ENCODE measurements at places on chromosomes 16 and 17.

DNA sequence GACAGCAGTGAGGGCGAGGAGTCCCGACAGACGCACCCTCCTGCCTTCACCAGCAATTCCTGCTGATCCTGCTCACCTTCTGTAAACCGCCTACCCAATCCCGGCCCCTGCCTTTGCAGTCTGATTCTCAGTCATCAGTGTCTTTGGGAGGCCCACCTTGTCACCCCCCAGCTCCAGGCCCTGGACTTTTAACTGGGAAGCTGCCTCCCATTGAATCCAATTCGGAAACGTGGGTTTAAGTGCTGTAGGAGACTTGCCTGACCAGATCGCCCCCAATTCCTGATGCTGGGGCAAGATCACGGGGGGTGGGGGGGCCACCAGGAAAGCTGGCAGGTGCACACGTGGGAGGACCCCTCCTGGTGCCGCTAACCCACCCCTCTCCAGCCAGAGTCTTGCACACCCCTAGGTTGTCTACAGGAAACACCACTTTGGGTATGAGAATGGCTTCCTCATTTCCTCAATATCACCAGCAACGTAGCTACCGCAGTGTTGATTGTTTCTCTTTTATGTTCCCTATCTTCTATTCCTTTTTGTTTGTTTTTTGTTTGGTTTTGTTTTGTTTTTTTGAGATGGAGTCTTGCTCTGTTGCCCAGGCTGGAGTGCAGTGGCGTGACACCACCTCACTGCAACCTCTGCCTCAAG lies 46.6 kb upstream of the CMIP start:
- no peak for DNase-seq

- no peak for DNase-seq
These were observed 44.4 kb upstream of the ATP2A3 start for GRCh38 chr17:4008441-4009185.

DNA sequence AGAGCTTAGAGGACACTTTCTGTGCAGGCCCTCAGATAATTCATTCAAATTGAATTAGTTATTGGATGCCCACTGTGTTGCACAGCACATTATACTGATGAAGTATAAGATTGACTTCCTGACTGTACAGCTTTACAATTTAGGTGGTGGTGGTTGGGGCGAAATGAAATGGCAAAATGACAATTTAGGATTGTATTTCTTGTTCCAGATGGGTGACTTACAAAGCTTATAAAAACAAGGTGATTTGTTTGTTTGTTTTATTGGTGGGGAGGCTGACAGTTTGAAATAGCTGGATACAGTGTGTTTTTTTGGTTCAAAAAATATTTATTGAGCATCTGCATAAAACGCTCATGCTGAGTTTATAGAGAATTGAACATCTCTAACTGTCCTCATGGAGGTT lies 1.6 kb downstream of the MAP2K4 start:
- no peak for DNase-seq

DNA sequence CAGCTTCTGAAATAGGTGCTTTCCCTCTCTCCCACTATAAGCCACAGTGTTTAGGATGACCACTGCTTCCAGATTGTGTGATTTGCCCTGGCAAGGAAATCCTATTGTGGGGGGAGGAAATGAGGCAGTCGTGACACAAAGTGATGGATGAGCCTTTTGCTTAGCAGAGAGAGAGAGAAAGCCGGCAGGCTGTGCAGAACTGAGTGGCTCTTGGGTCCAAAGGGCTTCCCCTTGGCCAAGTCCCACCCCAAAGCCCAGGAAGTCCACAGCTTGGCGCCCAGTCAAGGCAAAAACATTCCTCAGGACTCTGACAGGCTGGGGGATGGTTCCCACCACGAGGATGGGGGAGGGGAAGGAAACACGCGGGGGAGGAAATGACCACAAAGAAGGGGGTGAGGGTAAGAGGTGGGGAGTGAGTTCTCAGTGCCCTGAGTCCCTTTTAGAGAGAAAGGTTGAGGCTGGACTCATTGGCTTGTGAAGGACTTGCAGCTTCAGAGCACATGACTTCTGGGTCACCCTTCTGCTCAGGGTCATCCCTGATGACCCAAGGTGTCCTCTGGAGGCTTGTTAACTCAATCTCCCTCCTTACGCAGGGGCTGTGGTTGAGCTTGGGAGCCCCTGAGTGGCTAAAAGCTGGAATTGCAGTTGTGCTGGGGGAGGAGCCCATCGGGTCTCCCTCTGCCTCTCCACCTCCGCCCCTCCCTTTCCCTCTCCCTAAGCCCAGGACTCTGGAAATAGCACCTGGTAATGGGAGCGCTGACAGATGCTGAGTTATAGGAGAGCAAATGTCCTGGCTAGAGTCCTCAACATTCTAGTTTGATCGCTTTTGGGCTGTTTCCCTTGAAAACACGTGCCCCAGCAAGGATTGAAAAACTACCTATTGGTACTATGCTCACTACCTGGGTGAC lies 10.3 kb upstream of the MSL1 start:
- DNase-seq, result peak; percentile 76

DNA sequence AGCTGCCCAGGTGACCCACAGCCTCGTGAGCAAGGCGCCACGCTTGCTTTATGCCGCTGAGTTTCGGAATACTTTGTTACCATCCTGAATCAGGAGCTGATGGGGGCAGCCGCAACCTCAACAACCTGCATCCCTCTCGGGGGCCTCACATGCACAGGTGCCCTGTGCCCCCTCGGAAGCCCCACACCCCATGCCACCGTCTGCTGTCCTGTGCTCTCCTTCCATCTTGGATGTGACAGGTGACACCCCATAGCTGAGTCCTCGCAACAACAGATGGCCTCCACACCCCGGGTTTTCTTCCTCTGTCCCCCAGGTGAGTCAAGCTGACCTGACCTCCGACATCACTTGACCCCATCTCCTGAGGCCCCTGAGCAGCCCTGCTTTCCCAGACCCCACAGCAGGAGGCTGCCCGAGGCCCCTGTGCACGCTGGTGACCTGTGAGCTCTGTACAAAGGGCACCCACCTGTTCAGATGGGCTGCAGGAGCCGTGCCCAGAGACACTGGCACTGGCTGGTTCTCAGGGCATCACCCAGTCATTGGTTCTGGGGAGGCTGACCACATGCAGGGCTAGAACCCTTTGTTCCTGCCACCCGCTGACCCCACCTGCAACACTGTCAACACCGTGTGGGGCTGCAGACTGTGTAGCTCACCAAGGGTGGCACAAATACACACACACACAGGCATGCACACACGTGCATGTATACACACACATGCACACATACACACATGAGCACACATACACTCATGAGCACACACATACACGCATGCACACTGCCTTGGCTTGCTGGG lies 57.7 kb downstream of the RMI2 start:
- no peak for DNase-seq

GRCh38 chr16:84302111-84302954 lies 7.7 kb downstream of the WFDC1 start:
- no peak for DNase-seq

GRCh38 chr17:50354776-50355175 lies 8.8 kb downstream of the XYLT2 start:
- DNase-seq, result no peak

- DNase-seq, result no peak
These were observed 15.0 kb downstream of the CA5A start for GRCh38 chr16:87921236-87921773.

- DNase-seq, result no peak
These were observed 181.9 kb downstream of the SNX29 start for GRCh38 chr16:12158428-12158827.

DNA sequence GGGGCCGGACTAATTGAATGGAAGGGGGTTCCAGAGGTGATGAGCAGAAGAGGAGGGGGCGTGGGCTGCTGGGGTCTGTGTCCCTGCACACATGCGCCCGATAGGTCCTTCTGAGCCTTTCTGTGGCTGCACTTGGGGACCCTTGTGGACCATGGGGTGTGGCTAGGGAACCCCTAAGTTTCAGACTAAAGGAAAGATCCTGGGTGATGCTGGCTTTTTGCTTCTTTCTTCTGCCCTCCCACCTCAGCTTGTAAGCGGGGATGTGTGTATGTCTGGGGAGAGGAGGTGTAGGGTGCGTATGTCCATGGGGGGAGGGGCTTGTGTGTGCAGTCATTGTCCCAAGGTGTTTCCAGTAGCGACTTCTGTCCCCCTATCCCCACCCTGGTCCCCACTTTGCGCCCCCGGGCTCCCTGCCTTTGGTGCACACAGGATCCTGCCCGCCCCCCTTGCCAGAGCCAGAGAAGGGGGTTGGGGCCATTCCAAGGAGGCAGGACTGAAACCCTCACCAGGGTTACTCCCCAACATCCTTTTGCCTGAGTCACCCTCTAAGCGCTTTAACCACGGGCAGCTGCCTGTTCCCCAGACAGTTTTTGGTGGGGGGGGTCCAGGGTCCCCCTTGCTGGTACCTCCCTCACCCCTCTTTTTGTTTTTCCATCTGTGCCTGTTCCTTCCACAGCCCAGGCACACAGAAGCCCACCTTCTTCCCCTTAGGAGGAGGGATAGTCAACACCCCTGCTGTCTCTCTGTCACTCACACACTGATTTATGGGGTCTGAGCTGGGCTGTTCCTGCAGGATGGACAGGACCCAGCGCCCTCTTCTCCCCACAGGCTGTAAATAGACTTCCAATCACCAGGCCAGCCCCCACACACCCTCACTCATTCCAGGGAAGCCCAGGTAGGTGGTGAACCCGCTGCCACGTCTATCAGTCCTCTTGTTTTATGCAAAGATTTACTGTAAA lies 83.2 kb downstream of the ARHGAP23 start:
- no peak for DNase-seq

GRCh38 chr16:80058214-80058613 lies 457.7 kb upstream of the MAF start:
- no peak for DNase-seq

GRCh38 chr16:67396159-67397035 lies 3.1 kb upstream of the TPPP3 start:
- no peak for DNase-seq

- DNase-seq, result no peak
These were observed 91.0 kb downstream of the RTN4RL1 start for GRCh38 chr17:1933875-1934715.

GRCh38 chr16:5938607-5939006 lies 841.0 kb upstream of the EEF2KMT start:
- DNase-seq, result no peak

DNA sequence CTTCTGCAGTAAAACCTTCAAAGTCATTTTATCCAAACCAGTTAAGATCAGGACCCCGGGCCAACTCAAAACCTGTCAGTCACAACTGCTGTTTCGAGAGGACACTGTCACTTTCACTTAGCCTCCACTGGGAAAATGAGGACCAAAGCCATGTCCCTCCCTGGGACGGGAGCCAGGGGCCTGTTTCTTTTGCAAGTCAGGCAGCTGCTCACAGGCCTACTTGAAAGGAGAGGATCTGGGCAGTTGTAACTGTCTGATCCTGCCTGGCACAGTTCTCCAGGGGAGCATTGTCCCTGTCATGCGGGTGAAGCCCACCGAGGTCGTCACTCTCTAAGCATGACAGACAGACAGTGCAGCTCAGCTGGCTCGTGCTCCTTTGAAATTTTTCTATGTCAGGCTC lies 276.2 kb downstream of the NPIPA8 start:
- DNase-seq, result no peak

- no peak for DNase-seq
These were observed 16.7 kb downstream of the CDH11 start for GRCh38 chr16:65105171-65105570.

GRCh38 chr17:22138861-22139469 lies 446.6 kb downstream of the KCNJ18 start:
- no peak for DNase-seq

- peak; percentile 63 for DNase-seq
These were observed 2.1 kb upstream of the C17orf78 start for GRCh38 chr17:37373530-37374159.

- no peak for DNase-seq
These were observed 1.6 kb upstream of the KREMEN2 start for GRCh38 chr16:2962334-2963073.

DNA sequence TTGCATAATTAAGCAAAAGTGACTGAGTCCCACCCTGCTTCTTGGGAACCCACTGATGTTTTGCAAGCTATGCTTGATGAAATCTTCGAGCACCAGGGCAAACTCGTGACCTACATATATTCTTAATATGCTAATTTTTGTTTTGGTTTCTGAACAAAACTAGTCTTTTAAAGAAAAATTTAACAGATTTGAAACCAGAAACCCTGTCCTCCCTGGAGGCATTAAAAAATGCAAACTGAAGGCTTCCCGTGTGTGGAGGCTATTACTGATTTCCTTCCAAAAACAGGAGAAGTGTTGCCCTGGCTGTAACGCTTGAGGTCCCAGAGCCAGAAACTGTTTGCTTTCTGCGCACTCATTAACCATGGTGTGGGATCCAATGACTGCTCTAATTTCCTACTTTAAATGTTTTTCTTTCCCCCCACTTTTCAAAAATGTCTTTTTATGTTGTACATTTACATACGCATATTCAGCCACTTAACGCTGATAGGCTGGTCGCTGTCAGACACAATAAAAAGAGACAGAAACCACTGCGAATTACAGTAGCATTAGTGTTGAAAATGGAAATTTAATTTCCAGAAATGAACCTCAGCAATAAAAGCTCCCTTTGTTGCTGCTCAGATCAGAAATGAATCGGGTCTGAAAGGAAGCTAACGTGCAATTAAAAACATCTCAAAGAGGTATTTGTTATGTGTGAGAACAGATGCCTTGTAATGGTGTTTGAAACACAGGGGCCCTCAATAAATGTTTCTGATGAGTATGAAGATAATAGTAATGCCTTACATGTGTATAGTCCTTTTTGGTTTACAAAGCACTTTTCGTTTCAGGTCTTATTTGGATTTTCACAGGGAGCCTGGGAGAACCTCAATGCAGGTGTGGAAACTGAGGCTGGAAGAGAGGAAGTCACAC lies 39.9 kb upstream of the IRX6 start:
- DNase-seq, result no peak

GRCh38 chr16:2329532-2329931 lies 11.0 kb downstream of the ABCA3 start:
- no peak for DNase-seq

GRCh38 chr16:57689762-57690558 lies 4.6 kb upstream of the DRC7 start:
- peak; percentile 46 for DNase-seq

- no peak for DNase-seq
These were observed 871 bp downstream of the ABCA8 start for GRCh38 chr17:68954146-68954896.

DNA sequence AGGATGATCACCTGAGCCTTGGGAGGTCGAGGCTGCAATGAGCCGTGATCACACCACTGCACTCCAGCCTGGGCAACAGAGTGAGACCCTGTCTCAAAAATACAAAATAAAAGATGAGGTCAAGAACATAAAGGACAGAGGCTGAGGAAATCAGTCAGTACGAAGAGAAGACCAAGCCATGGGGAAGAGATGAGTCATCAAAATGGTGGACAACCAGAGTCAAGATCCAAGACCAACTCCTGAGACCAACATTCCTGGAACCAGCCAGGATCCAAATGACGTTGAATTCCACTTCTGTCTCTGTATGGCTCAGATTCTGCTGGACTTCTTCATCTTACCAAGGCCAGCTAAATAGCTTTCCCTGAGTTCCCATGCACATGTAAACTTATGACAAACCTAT lies 44.8 kb upstream of the NOG start:
- no peak for DNase-seq

GRCh38 chr17:27743281-27743885 lies 56.9 kb downstream of the NOS2 start:
- DNase-seq, result no peak

- peak; percentile 38 for DNase-seq
These were observed 6.9 kb downstream of the IGFBP4 start for GRCh38 chr17:40450175-40450574.

- no peak for DNase-seq
These were observed 9.1 kb downstream of the CHST6 start for GRCh38 chr16:75486014-75486675.

All from CD4-positive, alpha-beta T cell treated with Interleukin-6 at 100 ng/mL for 8 hours (primary cell).